IMR-90 (cell line): ENCODE measurements at places on chromosomes 7 and 10. TPM values are rescaled to one million over a fixed set of nuclear protein-coding genes. Genes with fewer than 3 reads are reported as not detected.

Gene OR13A1
- not detected in 2 replicates for polyA plus RNA-seq

GRCh38 chr7:39808796-39809481, 141.1 kb upstream of the CDK13 start:
- no peak for DNase-seq

GRCh38 chr10:18797286-18797685, 138.1 kb downstream of the ARL5B start:
- DNase-seq, result no peak

Gene CCDC186
- 2.7 and 3.0 TPM in 2 replicates for polyA plus RNA-seq
